ENCODE measurements at places on chromosomes 3 and 15. TPM values are rescaled to one million over a fixed set of nuclear protein-coding genes. Genes with fewer than 3 reads are reported as not detected.

The ZNF620 gene
- 0.99 TPM for total RNA-seq

The PROS1 gene
- total RNA-seq: 109 TPM

The MYLK gene
- 74.7 TPM for total RNA-seq

The ECE2 gene
- total RNA-seq: not detected

The EIF1B gene
- total RNA-seq: 9.4 TPM

The GOLGA8K gene
- not detected for total RNA-seq

The TMEM158 gene
- total RNA-seq: 19.3 TPM

GRCh38 chr3:143731776-143732175 lies 116.5 kb downstream of the SLC9A9 start:
- DNase-seq: no peak

DNA sequence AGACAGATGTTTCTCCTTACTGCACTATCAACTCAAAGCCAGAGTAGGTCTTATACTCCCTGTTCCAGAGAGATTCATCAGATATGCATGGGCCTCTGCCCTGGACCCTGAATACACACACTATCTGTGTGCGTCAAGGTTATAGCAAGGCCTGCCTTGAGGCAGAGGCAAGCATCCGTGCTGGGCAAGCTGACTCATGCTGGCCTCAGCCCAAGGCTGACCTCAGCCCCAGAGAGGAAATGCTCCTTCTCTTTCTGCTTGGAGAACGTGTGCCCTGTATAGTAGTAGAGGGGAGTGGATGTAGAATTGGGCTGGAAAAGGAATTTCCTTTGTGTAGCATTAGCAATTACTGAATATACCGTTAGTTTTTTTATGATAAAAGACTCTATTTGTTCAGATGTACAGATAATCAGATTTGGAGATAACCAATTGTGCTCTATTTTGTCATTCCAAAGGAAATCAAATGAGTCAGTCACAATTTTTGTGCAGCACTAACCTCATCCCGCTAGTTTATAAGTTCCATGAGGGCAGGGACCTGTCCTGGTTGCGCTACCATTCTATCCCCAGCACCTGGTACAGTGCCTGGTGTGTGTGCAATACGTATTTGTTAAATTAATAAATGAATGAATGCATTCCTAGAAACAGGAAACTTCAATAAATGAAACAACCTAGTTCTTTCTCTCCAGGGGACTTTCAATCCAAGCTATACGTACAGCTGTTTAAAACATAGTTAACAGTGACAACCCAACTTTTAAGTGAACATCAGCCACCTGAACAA lies 13.3 kb upstream of the PAQR9 start:
- peak; percentile 96 for DNase-seq

- DNase-seq: no peak
These were observed 50.1 kb downstream of the PPM1L start for GRCh38 chr3:160806094-160806493.

- no peak for DNase-seq
These were observed 5.3 kb downstream of the CHST2 start for GRCh38 chr3:143124601-143125520.

DNA sequence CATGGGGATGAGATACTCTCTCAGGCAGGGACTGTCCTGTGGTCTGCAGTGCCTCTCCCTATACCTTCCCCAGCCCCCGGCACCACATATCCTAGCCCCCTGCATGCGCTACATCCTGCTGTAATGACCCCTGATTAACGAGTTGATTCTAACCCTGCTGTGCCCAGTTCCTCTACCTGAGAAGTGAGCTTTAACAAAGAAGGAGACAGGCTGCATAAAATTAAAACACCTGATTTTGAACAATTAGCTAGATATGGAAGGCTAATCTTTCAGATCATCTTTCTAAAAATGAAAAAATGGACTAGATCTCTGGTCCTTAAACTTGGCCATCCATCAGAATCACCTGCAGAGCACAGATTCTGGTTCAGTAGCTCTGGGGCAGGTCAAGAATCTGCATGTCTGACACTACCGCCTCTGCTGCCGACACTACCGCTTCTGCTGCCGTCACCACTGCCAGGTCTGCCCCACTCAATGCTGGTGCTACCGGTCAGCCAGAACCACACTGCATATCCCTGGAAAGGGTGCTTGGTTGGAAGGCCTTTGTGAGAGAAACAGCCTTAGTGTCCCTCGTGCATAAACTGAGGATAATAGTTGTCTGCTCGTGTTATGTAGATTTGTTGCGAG lies 33.6 kb upstream of the ZBTB38 start:
- DNase-seq: no peak

DNA sequence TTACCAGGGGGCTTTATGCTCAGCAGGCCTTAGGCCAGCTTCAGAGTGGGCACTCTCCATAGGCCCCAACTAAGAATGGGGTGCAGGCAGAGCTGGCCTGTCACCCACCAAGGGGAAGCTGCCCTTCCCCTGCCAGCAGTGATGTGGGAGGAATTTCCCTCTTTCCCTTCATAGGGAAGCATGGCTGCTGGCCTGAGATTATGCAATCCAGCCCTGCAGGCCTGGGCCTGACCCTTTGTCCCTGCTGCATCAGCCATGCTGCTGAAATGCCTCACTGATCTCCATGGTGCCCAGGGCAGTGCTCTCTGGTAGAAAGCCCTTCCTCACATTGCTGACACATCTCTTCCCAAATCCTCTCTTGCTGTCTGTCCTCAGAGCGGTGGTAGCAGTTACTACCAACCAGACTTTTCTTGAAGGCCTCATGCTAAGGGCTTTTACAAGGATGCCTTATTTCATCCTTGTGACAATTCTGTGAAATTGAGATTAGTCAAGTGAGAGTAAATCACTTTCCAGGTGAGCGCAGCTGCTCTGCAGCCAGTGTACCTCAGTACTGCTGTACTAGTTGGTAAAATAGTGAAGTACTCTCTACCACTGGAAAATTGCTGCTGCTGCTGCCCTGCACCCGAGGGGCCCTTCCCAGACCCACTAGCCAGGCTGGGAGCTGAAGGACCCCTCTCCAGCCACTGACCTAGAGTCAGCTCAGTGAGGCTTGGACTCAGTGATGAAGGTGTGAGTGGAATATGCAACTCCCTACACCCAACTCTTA lies 33.8 kb downstream of the MRAS start:
- DNase-seq: peak; percentile 60

GRCh38 chr3:158488670-158489069 lies 82.3 kb upstream of the MLF1 start:
- DNase-seq: peak; percentile 6

- no peak for DNase-seq
These were observed 47.6 kb downstream of the SSR3 start for GRCh38 chr3:156507285-156507684.

DNA sequence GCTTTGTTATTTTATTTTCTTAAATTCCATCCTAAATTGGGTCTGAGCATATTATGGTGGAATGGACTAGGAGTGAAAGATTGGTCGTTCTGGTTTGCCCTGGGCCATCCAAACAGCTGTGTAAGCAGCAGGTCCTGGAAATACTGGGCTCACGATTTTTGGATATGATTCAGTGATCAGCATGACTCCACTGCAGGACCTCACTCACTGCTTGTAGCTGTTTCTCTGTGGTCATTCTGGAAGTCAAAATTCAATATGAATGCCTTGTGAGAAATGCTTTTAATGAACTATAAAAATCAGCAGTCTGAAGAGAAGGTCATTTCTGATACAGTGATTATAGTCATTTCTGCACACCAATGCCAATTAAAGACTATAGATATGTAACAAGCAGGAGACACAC lies 185.0 kb downstream of the RBMS3 start:
- DNase-seq: peak; percentile 67
